ENCODE measurements at places on chromosomes 16 and 17. TPM values are rescaled to one million over a fixed set of nuclear protein-coding genes. Genes with fewer than 3 reads are reported as not detected.

Gene OSBPL7
- total RNA-seq: 12.0 TPM

Gene KRT40
- not detected for total RNA-seq

Gene PRR29
- 1.5 TPM for total RNA-seq

Gene TERB1
- not detected for total RNA-seq

Gene RNF222
- total RNA-seq: 0.09 TPM

Gene HOXB1
- not detected for total RNA-seq

Gene CRYBA1
- total RNA-seq: not detected

Gene RGS11
- 3.4 TPM for total RNA-seq

DNA sequence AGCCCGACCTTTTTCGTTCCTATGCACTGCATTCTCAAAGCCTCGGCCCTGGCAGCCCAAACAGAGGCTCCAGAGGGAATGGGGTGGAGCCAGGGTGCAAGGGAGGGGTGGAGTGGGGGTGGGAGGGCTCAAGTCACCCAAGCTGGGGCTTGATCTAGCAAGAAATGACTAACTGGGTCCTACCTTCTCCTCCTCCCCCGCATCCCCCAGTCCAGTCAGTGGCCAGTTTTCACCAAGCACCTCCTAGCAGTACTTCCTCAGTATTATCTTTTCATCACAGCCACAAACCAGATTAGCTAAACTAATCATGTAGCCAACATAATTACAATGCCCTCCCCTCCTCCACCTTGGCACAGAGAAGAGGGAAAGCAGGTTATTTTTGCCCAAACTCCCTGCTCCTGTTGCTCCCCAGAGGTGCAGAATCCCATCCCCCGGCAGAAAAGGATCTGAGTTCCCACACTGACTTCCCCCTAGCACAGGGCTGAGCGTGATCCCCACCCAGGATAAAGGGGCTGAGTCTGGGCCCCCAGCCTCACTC, 2.2 kb downstream of the JUP start:
- H3K36me3 ChIP-seq: peaks cover 15% of the 10 kb centered on the region
- H3K27me3 ChIP-seq: no peaks in the 10 kb centered on the region
- H3K4me1 ChIP-seq: peaks cover 2% of the 10 kb centered on the region

DNA sequence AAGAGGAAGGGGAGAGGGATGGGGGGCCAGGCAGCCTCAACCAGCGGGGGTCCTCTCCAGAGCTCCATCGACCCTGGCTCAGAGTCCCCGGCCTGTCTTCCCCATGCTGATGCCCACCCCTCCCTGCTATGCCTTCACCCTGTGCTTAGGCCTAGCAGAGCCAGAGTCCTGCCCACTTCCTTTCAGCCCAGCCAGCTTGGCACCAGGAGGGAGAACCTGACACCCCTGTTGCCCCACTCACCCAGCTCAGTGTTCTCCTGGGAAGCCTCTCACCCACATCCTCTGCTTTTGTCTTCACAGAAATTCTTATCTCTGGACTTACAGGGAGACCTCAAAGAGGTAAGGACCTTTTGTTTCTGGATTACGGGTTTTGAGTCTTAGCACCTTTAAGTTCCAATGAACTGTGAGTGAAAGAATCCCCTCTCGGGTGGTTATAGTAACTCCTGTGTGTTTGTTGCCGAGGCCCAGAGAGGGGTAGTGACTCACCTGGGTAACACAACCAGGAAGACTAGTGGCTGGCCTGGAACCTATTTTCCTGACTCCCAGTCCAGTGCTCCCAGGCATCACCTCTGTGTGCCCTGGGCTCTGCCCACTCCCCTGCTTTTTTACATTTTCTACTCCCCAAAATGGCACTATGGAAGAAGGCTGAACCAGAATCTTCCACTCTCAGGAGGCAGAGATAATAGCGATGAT, 53.3 kb downstream of the CES1 start:
- H3K36me3 ChIP-seq: no peaks in the 10 kb centered on the region
- H3K27ac ChIP-seq: no peak overlapping the region
- no peaks in the 10 kb centered on the region for H3K4me1 ChIP-seq
- no peak for DNase-seq

DNA sequence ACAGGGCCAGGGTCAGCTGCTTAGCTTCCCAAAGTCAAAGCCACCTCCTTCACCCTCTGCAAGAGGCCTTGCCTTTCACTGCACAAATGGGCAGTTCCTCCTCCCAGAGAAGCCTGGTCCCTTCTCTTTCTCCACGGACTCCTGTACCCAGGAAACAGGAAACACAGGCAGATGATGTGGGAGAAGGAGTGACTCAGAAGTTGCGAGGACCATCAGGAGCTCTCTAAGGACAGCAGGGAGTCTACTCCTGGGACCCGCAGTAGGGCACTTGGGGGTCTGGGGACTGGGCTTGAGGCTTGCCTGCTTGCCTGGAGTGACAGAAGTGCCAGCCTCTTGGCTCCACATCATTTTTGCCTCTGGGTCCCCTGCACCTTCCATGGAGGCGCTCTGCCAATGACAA, 47.4 kb upstream of the KSR1 start:
- H3K27ac ChIP-seq: no peak overlapping the region
- no peaks in the 10 kb centered on the region for H3K4me1 ChIP-seq
- H3K27me3 ChIP-seq: no peaks in the 10 kb centered on the region
- no peak overlapping the region for H3K4me3 ChIP-seq

DNA sequence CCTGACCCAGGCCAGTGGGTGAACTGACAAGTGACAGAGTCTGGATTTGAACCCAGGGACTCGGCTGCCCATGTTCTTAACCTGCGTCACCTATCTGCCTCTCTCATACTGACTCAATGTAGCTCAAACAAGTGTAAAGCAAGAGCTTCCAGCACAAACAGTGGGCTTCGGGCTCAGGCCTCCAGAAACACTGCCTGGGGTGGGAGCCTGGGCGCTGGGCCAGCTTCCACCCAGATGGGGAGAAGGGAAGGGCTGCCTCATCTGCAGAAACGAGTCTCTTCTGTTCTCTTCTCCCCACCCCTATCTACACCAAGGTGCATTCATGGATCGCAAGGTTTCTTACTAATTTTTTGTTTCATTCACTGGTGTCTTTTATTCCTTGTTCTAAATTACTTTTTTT, 1.3 kb downstream of the CDRT4 start:
- H3K36me3 ChIP-seq: no peaks in the 10 kb centered on the region
- no peaks in the 10 kb centered on the region for H3K27me3 ChIP-seq
- no peak for DNase-seq
- H3K4me3 ChIP-seq: no peak overlapping the region

- H3K4me3 ChIP-seq: no peak overlapping the region
- no peak for DNase-seq
- peaks cover 12% of the 10 kb centered on the region for H3K4me1 ChIP-seq
- H3K27me3 ChIP-seq: peaks cover 12% of the 10 kb centered on the region
- H3K27ac ChIP-seq: no peak overlapping the region
- no peaks in the 10 kb centered on the region for H3K36me3 ChIP-seq
Measured at GRCh38 chr17:72111336-72111923, 9.4 kb upstream of the SOX9 start.

DNA sequence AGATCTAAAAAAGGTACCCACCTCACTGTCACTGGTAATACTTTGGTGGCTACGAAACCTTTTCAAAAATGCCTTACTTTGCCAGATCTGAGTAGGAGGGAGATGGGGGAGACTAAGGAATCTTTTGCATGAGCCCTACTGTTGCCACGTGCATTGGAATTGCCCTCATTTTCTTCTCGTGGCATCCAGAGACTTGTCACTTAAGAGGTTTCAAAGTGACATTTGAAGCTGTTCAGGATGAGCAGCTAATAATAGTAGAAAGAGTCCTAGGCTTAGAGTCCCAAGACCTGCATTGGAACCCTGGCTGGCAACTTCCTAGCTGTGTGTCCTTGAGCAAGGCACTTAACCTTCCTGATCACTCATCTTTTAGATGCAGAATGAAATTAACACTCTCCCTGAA, 43.5 kb downstream of the GPRC5B start:
- H3K27ac ChIP-seq: no peak overlapping the region
- H3K4me1 ChIP-seq: peaks cover 6% of the 10 kb centered on the region
- no peaks in the 10 kb centered on the region for H3K36me3 ChIP-seq
- H3K4me3 ChIP-seq: no peak overlapping the region
- H3K27me3 ChIP-seq: no peaks in the 10 kb centered on the region
- no peak for DNase-seq

- no peak for DNase-seq
- no peak overlapping the region for H3K4me3 ChIP-seq
- H3K27me3 ChIP-seq: no peaks in the 10 kb centered on the region
- H3K27ac ChIP-seq: no peak overlapping the region
- no peaks in the 10 kb centered on the region for H3K4me1 ChIP-seq
Measured at GRCh38 chr16:75794426-75794825, 68.1 kb upstream of the CPHXL start.

DNA sequence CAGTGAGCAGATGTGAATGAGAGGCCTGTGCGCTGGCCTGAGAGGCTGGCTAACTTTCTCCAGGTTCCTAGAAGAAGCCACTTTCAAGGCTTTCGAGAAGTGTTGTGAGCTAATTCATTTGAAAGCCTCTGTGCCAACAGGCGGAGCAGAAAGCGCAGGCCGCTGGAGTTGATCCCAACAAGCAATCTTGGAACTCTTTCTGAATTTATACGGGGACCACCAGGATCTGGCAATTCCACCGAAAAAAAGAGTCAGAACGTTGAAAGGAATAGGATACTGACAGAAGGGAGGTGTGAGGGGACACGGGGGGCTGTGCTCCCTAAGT, 71.3 kb upstream of the METRNL start:
- H3K27ac ChIP-seq: no peak overlapping the region
- DNase-seq: no peak
- H3K4me3 ChIP-seq: no peak overlapping the region
- H3K36me3 ChIP-seq: peaks cover 21% of the 10 kb centered on the region
- H3K27me3 ChIP-seq: no peaks in the 10 kb centered on the region

- peaks cover 1% of the 10 kb centered on the region for H3K36me3 ChIP-seq
- no peak for DNase-seq
- no peak overlapping the region for H3K4me3 ChIP-seq
- no peaks in the 10 kb centered on the region for H3K27me3 ChIP-seq
Measured at GRCh38 chr16:4687946-4688673, 5.3 kb upstream of the NUDT16L1 start.

DNA sequence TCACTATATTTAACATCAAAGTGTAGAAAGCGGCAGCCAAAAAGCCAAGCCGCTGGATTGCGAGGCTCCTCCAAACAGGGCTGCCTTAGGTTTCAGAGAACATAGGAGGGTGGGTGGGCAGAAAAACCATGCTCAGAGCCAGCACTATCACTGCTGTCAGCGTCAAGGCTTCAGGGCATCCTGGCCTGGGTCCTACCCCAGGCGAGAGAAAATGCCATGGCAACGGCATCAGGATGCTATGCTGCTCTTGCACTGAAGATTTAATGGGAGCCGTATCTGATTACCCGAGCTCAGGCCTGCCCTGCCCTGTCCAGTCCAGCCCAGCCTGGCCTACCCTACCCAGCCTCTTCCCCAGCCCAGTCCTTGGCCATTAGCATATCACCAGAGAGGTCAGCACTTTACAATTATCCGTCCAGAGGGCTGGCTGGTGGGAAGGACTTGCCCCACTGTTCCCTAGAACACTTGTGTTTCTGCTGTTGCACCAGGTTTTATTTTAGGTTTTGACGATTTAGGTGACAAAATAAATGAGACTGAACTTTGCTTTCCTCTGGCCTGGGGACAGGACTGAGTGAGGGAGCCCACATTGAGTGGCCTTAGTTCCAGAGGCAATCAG, 61.1 kb downstream of the TOM1L2 start:
- no peaks in the 10 kb centered on the region for H3K27me3 ChIP-seq
- H3K27ac ChIP-seq: no peak overlapping the region
- no peak overlapping the region for H3K4me3 ChIP-seq
- DNase-seq: no peak

DNA sequence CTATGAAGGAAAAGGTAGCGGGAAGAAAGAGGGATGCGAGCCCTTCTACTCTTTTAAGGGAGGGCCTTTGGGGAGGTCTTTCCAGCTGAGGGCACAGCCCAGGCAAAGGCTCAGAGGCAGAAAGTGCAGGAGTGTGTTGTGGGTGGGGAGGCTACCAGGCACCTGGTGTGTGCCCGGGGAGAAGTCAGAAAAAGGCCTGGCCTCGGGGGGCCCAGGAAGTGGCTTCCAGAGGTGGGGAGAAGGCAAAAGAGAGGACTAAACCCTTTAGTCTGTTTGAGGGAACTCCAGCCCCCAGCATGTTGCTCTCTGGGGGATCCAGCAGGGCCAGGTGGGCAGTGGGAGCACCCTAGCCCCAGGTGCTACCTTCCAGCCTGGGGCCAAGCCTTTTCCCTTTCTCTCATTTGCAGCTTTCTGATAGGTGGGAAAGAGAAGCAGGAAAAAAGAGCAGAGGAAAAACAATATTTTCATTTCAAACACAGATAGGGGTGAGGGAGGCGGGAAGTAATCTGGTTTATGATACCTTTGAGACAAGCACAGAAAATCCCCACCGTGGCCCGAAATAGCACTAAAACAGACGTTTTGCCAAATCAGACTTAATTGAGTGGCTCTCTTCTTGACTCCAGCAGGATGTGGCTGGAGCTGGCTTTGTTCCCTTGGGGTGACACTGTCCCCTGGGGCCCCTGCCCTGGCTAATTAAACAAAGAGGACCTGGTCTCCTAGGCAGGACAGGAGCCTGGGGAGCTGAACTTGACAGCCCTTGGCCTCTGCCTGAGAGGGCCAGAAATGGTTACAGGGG, 10.4 kb downstream of the RAI1 start:
- no peak overlapping the region for H3K4me3 ChIP-seq
- H3K27me3 ChIP-seq: peaks cover 21% of the 10 kb centered on the region
- no peak overlapping the region for H3K27ac ChIP-seq
- peaks cover 4% of the 10 kb centered on the region for H3K4me1 ChIP-seq

DNA sequence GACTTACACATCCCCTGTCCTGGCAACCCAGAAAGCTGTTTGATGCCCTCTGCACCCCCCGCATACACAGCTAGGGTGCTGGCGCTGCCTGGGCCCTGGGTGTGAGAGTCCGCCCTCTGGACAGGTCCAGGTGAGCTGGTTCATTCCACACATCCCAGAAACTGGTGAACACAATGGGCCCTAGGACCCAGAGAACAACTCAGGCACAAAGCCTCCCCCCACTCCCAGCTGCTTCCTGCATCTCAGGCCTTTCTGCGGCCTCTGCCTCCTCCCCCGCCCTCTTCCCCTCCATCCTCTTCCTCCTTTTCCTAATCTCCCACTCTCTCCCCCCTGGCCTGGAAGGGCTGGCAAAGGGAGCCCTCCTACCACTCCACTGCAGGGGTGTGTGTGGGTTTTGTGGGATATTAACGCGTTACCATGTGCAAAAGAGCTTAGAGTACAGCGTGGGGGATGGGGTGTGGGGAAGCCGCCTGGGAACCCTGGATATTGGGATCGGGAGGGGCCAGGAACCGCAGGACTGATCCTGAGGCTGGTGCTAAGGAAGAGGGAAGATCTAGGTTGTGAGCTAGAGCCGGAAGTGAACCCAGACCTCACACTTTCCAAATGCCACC, 1.6 kb upstream of the PPP1R9B start:
- no peaks in the 10 kb centered on the region for H3K36me3 ChIP-seq
- H3K4me1 ChIP-seq: peaks cover 4% of the 10 kb centered on the region
- no peaks in the 10 kb centered on the region for H3K27me3 ChIP-seq
- peak overlapping the region; percentile 85 for H3K4me3 ChIP-seq

GRCh38 chr17:80800481-80801391, 190.9 kb upstream of the CHMP6 start:
- no peaks in the 10 kb centered on the region for H3K27me3 ChIP-seq
- no peaks in the 10 kb centered on the region for H3K4me1 ChIP-seq
- H3K27ac ChIP-seq: no peak overlapping the region
- H3K4me3 ChIP-seq: no peak overlapping the region

Measured in H9 (cell line).